KBM-7 (cell line): ENCODE measurements at places on chromosomes 3 and 15.
A peak's percentile ranks its signal among the peaks of the same experiment; 100 is the strongest.

DNA sequence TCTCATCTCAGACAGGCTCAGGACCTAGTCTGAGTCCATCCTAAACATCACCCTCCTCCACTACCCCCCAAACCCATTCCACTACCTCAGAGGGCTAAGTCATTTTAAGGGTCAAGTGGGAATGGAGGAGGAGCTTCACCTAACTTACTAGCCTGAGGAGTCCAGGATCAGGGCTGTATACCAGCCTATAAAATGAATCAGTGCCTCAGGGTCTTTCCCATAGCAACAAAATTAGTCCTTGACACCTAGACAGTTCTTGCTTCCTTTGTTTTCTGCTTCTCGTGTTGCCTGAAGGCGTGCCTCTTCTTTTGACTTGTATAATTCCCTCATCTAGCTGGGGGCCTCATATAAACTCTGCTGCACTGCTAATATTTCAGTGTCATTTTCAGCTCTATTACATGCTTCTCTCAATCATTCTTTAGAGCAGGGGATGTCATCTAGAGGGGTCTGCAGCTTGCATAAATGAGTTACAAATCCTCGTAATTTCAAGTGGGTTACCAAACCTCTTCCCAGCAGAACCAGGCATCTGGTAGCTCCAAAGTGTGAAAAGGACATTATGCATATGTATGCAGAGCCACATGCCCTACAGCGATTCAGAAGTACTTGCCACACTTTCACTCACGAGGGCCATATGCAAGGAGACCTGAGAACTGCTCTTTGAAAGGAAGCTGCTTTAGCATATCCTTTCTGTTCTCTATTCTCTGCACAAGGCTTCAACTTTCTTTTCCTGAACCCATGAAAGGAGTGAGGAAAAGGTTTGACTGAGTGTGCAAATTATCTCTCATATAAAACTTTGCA, 311.7 kb upstream of the SEMA6D start:
- no peak for DNase-seq

DNA sequence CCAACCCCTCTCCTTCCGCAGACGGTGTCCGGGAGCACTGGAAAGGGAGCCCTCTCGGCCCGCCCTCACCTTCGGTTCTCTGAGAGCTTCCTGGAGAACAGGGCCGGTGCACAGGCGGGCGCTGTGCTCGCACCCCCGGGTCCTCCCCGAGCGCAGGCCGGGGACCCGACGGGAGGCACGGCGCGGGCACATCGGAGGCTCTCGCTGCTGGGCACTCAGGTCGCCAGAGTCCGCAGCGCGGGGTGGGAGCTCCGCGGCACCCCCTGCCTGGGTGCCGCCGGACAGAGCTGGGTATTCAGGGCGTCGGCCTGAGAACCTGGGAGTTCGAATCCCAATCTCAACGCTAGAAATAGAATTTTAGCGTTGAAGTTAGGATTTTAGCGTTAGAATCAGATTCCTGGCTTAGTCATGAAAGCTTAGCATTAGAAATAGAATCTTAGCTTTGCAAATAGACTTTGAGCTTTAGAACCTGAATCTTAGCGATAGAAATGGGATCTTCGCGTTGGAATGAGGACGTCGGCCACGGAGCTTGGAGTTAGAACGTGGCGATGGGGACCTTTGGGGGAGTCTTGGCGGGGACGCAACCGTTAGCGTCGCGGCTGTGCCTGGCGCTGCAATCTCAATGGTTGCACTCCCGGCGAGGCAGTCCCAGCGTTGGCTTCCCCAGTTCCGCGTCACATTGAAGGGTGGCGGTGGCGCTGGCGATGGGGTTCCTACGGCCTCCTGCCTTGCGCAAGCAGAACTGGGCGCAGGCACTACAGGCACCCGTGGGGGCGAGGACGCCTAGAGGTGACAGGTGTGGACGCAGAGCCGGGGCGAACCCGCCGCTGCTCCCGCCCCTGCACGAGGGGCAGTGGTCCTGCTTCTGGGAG, 549 bp downstream of the TRH start:
- DNase-seq: no peak

GRCh38 chr3:30964612-30965011, 70.2 kb upstream of the GADL1 start:
- no peak for DNase-seq

GRCh38 chr3:189827108-189827507, 195.9 kb downstream of the TP63 start:
- no peak for DNase-seq

DNA sequence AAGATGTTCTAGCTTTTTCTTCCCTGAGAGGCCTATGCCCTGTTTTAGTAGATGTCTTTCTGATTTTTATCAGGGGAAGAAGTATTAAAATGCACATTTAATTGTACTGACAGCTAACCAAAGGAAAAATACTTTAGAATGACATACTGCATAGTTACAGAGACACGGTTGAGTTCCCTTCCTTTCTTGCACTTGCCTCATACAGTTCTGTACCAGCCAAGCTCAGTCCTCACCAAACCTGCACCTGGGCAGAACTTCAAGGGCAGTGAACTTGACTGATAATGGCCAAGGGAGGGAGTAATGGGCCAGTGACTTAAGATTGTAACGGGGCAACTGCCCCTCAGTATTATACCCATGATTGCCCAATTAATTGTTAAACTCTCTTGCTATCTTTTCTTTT, 34.1 kb upstream of the RASGRP1 start:
- no peak for DNase-seq

GRCh38 chr3:111112913-111113312, 41.3 kb downstream of the NECTIN3 start:
- DNase-seq: no peak

DNA sequence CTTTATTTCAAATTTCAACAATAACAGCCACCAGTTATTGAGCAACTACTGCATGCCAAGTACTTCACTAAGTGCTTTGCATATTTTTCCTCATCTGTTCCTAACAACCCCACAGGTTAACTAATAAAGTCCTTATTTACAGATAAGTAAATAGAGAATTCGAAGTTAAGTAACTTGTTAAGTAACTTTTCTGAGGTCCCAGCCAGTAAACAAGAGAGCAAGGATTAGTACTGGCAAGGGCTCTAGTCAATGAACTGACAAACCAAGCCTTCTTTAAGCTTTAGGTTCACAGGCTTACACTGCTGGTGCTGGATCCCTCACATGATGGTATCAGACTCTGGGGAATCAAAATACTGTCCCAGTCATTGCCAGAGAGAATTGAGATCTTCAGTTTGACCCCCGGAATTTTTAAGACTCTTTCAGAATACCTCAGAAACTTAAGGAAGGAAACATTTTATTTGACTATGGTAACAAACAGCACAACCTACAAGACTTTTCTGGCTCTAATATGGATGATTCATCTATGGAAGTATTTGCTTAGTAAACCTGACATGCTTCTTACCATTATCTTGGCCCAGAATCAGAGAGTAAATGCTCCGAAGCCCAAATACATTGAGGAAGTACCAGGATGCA, 16.5 kb downstream of the EMC3 start:
- no peak for DNase-seq

DNA sequence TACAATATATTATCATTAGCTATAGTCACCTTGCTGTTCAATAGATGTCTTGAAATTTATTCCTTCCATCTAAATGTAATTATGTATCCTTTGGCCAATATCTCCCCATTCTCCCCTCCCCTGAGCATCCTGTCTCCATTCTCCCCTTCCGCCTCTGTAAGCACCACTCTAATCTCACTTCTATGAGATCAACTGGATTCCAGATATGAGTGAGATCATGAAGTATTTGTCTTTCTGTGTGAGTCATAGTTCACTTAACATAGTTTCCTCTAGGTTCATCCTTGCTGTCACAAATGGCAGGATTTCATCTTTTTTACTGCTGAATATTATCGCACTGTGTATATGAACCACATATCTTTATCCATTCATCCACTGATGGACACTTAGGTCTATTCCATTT, 148.8 kb upstream of the NDN start:
- no peak for DNase-seq

- DNase-seq: no peak
Observed at GRCh38 chr15:28058082-28058481, 41.0 kb downstream of the OCA2 start.

DNA sequence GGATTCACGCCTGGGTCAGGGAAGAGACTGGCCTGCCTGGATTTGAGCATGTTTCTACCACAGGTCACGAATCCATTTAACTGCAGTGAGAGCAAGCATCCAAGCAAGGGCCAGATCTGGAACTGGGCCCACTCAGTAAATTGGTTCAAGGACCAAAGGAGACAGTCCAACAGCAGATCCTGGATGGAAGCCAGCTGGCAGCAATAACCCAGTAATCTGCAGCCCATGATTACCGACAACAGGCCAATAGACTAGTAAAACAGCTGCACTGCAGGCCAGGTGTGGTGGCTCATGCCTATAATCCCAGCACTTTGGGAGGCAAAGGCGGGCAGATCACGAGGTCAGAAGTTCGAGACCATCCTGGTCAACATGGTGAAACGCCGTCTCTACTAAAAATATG, 11.8 kb downstream of the SAMD7 start:
- DNase-seq: no peak

DNA sequence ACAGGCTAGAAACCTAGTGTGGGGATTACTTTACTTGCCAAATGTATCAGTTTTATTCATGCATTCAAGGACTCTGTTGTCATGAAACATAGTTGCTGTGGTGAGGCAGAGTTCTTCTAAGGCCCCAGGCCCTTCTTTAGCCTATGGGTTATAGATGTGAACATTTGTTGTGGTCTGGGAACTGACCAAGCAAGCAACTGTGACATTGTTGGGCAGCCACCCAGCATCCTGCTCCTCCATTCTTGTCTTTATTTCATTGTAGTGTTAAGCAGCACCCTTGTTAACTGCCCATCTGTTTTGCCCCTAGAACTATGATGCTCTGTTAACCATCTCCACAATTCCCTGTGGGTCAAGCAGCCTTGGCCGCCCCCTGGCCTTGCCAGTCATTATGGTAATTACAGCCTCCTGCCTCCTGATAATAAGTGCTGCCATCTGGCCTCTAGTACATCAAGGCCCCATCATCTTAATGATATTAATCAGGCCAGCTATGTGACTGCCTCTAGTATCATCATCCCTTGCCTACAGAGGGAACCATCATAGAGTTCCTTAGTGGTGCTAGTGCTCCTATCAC, 12.2 kb upstream of the IFT57 start:
- no peak for DNase-seq

- no peak for DNase-seq
Observed at GRCh38 chr3:78129707-78130106, 1089.8 kb downstream of the ROBO2 start.

GRCh38 chr15:92681141-92681631, 25.6 kb upstream of the FAM174B start:
- no peak for DNase-seq

DNA sequence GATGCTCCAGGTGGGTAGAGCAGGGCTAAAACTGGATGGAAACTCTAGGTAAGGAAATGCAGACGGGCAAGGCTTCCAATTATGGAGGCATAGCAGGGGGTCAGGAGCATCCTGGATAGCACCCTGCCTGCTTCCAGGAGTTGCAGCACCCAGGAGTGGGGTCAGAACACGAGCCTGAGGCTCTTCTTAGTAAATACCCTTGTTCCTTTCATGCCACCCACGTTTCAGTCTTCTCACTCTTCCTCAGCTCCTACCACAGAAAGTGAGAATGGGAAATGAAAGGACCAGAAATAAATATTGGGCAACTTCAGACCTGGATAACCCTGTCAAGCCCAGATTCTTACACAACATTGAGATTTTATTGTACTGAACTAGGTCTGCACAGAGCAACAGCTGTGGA, 16.4 kb downstream of the CCR1 start:
- DNase-seq: no peak

DNA sequence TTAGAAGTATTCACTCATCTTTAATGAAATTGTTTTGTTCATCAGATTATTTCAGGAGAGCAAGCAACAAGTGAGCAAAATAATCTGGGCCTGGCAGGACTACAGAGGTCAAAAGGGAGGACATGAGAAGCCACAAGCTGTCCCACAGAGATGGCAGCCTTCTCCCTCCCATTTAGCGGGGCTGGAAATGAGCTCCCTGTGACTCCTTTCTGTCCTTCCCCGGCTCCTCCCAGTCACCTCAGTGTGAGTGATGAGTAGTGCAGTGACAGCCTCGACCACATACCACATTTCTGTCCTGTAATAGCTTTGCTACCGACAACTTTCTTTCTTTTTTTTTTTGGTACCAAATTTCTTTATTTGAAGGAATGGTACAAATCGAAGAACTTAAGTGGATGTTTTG, 38.0 kb downstream of the RAB7A start:
- DNase-seq: peak; percentile 15

DNA sequence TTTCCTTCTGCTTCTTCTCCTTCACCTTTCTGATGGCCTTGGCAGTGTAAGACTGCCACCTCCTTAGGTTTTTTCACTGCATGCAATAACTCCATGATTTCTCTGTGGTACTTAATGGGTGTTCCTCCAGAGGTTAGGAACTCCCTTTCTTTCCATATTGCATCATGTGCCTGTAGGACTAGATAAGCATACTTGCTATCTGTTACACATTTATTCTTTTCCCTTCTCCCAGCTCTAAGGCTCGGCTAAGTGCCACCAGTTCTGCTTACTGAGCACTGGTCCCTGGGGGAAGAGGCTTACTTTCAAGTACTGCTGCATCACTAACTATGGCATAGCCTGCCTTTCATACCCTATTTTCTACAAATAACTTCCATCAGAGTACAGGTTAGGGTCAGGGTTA, 351.8 kb downstream of the OTOL1 start:
- no peak for DNase-seq

DNA sequence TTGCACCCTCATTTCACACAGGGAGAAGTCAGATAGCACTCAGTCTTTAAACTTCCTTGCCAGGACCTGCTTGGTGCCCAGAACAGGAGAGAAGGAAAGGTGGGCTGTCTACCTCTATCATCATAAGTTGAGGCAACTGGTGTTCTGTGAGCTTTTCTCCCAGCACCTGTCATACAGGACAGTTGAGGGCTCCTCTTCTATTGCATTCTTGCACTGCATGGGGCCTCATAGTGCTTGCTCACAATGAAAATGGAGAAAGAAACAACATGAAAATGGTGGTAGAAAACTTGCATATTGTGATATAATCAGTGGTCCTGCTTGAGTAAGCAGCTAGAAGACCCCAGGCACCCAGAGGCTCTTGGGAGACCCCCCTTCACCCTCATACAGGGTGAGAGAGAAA, 311.7 kb upstream of the GOLIM4 start:
- DNase-seq: no peak

DNA sequence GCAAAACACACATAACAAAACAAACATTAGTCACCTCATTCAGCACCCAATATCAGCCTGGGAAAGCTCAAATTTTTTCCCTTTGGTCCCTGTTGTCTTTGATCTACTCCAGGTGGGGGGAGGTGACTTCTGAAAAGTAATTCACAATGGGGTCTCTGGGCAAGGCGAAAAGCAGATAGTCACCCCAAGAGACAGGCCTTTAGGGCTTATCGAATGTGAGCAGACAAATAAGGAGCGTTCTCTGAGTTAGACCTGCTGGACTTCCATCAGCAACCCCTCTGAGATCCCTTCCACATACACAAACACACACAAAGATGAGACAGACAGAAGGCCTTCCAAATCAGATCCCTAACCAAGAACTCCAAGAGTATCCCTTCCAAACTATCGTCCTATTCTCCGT, 171.0 kb upstream of the SMAD3 start:
- no peak for DNase-seq

- no peak for DNase-seq
Observed at GRCh38 chr3:177776661-177777101, 579.4 kb upstream of the TBL1XR1 start.
